Stimulated activated CD8-positive, alpha-beta memory T cell treated with anti-CD3 and anti-CD28 coated beads, Interleukin-15, amount 100 ng/mL, for 4 hours (primary cell): ENCODE measurements at places on chromosomes 11 and 22.

- DNase-seq = no peak
Observed at GRCh38 chr22:22467112-22467511, 41.4 kb downstream of the ZNF280B start.

GRCh38 chr11:45400591-45400990 lies 114.5 kb upstream of the SYT13 start:
- DNase-seq = no peak

DNA sequence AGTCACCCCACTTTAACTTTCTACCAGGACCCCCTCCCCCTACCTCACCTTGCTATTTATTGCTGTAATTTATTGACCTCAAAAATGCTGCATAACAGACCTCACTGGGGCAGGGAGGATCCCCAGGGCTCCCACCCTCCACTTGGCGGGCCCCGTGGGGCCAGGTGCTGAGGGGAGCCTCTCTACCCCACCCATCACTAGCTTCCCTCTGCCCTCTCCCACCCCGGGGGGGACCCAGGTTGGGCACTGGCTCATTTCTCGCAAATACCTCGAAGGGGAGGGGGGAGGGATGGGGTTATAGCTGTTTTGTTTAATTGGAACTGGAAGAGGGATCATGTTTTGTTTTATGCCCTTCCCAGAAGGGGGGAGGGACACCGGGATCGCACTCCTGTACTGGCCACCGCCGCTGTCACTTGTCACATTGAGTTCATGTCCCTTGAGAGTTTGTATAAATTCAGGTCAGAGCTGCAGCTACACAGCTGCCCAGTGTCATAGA lies 16.3 kb upstream of the TMEM191C start:
- no peak for DNase-seq

GRCh38 chr11:123323568-123323967 lies 106.5 kb upstream of the GRAMD1B start:
- DNase-seq = no peak

DNA sequence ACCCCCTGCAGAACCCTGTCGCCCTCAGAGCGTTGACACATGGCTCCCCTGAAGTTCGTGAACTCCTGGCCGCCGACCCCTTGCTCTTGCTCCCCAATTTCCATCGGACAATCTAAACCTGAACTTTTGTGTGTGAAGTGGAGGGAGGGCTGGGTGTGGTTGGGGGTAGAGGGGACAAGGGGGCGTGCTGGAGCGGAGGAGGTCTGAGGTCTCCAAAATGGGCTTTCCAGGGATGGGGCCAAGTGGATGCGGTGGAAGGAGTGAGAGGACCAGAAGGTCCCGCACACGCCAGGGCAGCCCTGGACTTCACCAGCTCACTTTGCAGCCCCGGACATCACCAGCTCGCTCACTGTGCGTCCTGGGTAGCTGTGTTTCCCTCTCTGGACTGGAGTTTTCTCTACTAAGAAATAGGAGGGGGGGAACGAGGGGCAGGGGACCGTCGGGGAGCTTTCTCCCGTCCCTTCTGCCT lies 18.6 kb downstream of the CREB3L1 start:
- no peak for DNase-seq

DNA sequence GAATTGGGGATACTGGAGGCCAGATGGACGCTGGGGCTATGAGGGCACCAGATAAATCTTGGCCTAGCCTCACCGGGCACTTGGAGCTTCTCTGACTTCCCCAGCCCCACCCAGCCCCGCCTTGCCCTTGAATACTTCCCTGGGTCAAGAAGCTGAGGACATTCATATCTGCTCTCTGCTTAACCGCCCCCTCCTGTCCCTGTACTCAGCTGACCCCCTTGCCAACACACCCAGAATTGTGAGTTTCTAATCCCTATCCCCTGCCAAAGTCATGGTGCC lies 22.0 kb downstream of the FADS3 start:
- DNase-seq = no peak

DNA sequence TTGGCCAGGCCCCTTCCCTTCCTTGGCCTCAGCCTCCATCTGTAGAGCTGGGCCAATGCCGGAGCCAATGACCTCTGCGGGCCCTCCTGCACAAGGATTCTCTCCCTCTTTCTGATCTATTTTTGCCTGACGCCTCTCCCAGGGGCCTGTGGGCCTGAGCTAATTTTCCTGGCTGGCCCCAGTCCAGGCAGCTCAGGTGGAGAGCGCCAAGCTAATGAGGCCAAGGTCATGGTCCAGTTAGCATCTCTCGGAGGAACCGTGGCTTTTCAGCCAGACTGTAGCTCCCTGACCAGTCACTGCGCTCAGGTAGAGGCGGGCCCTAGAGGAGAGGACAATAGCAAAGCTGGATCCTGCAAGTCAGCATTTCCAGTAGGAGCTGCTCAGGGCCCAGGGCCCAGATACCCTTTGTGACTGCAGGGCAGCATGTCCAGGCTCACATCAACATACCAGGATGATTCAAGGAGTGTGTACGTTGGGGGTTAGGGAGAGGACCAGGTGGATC lies 43.5 kb downstream of the APOL3 start:
- DNase-seq = no peak

DNA sequence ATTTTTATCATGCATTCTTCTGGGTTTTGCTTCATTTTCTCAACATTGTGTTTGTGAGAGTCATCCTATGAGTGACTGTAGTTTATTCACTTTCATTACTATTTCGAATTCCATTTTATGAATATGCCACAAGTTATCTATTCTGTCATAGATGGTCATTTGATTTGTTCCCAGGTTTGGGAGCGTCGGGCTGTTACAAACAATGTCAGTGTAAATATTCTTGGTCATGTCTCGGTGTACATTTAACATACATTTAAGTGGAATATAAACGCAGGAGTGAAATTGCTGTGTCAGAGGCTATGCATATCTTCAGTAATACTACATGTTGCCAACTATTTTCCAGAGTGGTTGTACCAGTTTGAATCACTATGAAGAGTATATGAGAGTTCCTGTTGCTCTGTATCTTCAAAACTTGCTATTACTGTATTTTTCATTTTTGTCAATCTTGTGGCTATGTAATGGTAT lies 2.4 kb downstream of the TRIM44 start:
- DNase-seq = no peak

- no peak for DNase-seq
Observed at GRCh38 chr11:120079750-120080610, 57.9 kb downstream of the TRIM29 start.

GRCh38 chr11:128552783-128553661 lies 34.3 kb downstream of the ETS1 start:
- no peak for DNase-seq

DNA sequence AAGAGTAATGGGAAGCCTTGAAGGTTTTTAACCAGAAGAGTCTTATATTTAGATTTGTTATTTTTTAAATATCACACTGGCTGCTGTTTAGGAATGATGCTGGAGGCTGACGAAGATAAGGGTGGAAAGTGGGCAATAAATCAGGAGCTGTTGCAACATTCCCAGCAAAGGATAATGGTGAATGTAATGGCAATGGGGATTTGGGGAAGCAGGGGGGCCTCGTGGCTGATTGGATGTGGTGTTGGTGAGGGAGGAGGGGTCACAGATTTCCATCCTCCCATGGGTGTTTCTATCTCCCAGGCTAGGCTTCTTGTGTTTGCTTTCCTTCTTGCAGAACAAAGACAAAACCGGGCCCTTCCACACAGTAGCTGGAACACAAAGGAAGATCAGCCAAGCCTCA lies 80.8 kb downstream of the PIWIL4 start:
- DNase-seq = no peak

DNA sequence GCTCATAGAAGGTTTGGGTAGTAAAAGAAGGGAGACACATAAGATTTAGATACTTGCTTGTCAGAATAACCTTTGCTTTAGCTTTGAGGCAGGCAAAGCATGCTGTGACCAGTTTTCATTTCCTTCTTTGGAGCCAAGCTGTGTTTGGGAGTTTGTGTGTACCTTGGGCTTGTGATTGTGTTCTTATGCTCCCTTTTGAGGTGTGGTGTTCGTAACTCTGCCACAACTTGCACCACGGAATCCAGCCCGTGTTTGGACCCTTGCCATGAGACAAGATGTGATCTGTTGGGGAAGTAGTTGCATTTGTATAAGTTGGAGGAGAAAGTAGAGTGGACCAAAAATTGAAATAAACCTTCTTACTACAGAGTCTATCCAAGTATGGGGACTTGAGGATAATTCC lies 34.0 kb downstream of the BMAL1 start:
- DNase-seq = no peak

DNA sequence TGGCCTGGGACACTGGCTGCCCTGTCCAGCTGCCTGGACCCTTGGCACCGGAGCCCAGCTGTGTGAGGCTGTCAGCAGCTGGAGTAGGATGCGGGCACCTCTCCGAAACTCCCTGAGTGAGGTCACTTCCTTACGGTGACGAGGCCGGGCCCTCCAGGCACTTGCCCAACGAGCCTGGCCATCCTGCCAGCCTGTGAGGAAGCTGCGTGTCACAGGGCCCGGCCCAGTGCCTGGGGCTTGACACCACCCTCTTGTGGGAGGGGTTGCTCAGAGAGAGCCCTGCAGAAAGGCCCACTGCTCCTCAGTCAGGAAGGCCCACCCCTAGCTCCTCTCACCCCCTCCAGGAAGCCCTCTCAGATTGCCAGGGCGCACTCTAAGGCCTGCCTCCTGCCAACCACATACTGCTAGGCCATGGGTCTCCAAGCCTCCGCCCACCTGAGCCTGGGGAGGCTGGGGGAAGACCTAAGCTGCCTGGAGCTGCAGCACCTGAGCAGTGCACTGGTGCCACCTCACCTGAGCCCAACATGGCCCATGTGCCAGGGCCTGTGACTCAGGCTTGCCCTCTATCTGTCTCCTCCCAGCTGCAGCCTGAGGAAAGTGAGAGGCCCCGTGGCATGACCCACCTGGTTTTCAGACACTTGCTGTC lies 4.3 kb upstream of the PHLDA2 start:
- DNase-seq = no peak

DNA sequence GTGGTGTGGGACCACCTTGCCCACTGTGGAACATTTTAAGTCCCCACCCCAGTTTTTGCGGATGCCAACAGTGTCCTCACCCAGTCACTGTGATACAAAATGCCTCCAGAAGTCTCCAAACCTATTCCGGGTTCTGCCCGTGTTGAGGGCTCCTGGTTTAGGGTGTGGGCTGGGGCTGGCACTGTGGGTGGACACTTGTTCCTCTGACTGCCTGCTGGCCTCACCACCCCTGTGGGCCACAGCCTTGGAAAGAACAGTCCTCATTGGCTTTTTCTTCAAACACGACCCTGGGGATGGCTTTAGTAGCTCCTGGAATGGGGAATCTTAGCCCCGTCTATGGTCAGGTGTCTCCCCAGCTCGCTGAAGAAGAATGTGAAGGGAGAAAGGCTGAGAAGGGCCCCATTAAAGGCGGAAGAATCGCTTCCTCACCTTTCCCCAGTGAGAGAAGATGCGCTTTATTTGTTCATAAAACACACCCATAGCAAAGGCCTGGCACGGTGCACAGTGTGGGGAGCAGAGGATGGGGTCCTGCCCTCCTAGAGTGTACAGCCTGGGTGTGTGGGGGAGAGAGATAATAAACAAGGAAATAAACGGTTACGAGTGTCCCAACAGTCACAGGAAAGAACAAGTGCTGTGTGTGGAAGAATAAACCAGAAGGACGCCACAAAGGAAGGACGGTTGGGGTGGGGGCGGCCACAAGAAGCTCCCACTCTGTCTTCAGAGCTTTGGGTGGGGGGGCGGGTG lies 91.6 kb upstream of the SLC22A12 start:
- no peak for DNase-seq

DNA sequence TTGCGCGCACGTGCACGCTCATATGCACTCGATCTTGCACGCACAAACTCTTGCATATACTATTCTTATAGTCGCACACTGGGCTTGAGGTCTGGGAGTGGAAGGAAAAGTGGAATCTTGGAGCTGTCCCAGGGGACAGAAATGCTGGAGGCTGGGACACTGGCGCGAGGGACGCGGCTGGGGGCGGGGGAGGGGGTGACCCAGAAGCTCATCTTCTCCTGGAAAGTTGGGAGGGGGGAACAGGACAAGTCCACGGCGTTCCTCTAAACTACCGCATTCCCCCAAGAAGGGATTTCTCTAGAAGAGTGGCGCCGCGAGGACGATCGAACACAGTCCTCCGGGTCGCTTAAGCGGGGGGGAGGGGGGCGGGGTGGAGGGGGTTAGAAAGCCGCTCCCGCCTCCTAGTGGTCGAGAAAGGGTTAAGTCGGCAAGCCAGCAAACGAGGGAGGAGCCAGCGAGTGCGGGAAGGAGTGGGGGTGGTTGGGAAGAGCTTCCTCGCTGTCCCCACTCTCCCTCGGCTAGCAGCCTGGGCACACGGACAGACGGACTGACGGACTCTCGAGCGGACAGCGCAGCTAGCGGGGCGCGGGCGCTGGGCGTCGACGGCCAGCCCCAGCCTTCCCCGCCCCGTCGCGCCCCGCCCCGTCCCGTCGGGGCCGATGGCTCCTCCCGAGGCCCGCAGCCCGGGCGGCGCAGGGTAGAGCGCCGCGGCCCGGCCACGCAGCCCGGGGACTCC lies at the start of gene RTN4RL2:
Gene RTN4RL2, plus strand, starts transcription at position 507 of the 736 bp plus-strand sequence. CDS start 338 bp downstream, outside the sequence.
- no peak for DNase-seq

GRCh38 chr11:88042238-88042637 lies 133.0 kb downstream of the RAB38 start:
- DNase-seq = no peak

DNA sequence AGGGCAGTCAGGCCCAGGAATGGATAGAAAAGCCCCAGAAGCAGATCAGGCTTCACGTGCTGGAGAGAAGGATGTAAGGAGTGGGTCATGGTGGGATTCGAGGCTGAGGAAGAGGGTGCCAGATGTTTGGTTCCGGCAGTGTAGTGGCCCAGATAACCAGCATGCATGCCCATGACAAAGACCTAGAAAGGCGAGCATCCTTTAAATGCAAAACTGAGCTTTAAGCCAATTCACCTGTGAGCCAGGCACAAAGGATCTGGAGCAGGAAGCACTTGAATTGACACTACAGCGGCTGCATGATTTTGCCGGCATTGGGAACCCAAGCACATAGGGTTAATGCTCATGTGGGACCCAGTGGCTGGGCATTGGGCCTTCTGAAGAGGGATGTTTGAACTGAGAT lies 185.5 kb downstream of the TRIM29 start:
- no peak for DNase-seq

DNA sequence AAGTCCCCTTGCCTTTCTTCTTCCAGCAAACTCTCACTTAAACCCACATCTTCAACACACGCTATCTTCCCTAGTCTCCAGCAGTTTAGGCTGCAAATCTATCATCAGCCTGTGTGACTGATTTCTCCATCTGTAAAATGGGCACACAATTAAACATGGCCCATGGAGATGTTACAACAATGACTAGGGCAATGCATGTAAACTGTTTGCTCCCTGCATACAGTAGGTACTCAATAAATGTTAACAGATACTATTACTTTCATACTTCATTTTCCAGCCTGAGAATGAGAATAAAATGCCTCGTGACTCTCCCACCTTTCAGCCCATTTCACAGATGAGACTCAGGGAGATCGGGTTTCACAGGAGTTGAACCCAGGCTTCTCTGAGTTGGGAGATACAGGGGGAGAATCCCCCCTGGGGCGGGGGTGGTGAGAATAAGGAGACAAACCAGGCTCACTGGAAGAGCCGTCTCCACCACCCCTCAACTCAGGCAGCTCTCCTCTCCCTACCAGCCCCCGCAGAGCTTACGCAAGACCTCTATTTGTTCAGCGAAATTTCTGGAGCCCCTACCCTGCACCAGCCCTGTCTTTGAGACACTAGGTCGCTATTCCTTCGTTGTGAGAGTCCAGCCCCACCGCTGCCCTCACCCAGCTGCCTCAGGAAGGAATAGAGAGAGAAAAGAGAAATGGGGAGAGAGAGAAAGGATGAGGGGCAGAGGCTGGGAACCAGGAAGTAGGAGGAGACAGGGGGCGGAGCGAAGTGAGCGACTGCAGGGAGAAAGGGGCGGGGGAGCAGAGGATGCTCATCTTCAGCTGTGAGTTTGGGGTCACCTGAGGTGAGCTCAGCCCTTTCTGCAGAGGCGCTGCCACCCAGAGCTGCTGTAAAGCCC lies 42.1 kb upstream of the KLHL35 start:
- peak; percentile 21 for DNase-seq

- DNase-seq = no peak
Observed at GRCh38 chr22:49810363-49811019, 17.2 kb downstream of the BRD1 start.
